ENCODE measurements at places on chromosomes 3 and 15. TPM values are rescaled to one million over a fixed set of nuclear protein-coding genes. Genes with fewer than 3 reads are reported as not detected.

DNA sequence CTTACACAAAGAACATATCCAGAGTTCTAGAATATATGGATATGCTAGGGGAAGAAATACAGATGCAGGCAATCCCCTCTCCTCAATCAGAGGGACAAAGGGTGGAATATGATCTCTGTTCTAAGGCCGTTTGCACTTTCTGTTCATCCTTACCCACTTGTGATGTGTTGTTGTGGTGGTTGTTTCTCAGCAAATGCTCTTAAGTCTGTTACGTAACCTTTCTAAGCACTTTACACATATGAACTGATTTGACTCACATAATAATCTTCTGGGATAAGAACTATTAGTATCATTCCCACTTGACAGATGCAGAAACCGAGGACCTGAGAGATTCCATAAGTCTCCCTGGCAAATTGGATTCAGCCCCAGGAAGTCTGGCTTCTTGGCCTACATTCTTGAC is 40.5 kb downstream of the NGRN start:
- no peak for DNase-seq

DNA sequence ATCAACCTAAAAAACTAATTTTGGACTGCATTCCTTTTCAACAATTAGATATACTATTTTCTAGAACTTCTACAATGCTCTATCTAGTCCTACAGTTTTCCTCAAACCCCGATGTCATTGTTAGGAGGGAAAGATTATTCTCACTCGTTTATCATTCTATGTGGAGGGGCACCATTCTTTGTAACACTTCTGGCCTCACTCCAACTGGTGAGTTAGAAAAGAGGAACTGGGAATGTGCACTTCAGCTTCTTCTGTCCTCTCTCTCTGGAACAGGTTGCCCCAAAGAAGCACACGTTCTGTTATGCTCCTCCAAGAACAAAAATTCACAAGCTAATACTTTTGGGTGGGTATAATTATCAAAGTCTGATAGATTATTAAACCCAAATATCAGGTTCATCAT is 137.9 kb downstream of the UACA start:
- no peak for DNase-seq

ATP13A3 gene
- 134 TPM for total RNA-seq

DNA sequence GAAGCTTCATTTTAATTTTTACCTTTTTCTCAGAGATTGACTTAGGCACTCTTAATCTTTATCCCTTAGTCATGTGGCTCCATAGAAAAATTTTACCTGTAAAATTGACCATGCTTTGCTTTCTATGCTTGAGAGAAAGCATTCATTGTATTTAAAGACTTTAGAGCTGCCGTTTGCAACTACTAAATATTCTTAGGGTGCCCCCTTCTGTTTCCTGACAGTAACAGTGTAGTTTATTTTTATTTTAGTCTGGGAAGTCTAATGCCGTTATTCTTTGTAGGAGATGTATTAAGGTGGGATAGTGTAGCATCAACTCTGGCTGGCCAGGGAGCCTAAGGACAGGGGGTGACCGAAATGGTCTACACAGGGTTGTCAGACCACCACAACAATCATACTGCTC is 84.5 kb upstream of the SYNPR start:
- DNase-seq: peak; percentile 1

CNTN6 gene
- total RNA-seq: not detected

DNA sequence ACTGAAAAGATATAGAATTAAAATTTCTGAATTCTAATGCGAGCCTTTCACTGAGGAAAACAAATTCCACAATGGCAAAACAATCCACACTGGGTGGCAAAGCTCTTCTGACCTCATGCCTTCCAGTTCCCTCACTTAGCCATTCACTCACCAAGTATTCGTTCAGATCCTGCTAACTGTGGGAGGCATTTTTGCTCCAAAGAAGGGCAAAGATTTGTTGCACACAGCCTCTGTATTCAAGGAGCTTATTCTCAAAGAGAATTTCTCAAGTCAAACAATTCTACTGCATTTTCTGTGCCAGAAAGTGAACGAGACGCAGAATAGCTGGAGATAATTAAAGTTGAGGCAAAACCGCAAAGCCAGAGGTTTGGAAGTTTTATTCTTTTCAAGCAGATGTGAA is 77.3 kb downstream of the CPNE4 start:
- DNase-seq: no peak
